ENCODE measurements at places on chromosomes 13 and 19.

- DNase-seq: no peak
These were observed 1.7 kb downstream of the RTN2 start for GRCh38 chr19:45495178-45495577.

- no peak for DNase-seq
These were observed 14.4 kb downstream of the CAPN12 start for GRCh38 chr19:38729653-38730469.

DNA sequence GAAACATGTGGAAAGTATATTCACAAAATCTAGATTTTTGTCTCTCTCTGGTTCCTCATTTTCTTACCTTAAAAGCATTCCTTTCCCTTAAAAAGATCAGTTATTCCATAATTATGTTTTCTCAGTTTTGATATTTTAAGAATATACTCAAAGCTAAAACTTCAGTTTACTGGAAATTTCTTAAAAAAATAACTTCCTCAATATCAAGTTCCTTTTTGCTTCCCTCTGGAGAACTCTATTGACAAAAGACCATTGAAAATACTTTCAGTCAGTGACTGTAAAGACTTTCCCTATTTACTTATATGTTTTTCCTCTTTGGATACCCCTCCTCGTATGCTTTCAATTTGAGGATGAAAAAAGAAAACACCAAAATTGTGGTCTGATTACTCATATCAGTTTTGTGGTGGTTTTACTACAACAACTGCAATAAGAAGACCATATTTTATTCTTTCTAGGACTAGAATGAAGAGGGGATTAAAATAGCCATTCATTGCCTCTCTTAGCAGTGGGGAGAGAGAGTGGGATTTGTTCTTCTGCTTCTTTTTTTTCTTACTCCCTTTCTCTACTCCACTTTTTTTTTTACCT, 113.2 kb downstream of the ESD start:
- DNase-seq: no peak

DNA sequence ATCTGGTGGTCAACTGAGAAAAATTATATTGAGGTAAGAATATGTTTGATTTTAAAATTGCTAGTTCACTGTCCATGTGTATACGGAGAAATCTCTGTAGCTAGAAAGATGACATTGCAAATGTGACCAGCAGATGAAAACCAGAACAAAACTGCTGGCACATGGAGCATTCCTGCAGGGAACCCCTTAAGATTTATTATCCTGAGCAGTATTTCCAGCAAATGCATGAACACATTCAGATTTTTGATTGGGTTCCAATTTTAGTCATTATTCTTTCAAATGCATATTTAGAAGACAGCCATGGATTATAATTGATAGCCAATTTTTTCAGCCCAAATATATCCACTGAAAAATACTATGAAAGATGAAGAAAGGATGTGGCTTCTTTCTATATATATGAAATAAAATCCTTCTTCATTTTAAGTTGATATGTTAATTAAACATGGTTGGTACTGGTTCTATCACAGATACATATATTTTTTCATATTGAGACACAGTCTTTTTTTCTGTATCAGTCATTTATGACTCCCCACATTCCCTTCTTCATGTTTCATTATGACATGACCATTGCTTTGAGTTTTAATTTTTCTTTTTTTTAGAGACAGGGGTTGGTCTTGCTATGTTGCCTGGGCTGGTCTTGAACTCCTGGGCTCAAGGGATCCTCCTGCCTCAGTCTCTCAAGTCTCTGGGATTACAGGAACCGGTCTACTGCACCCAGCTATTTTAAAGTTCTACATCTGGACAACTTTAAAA, 376.5 kb downstream of the KLF12 start:
- DNase-seq: no peak

DNA sequence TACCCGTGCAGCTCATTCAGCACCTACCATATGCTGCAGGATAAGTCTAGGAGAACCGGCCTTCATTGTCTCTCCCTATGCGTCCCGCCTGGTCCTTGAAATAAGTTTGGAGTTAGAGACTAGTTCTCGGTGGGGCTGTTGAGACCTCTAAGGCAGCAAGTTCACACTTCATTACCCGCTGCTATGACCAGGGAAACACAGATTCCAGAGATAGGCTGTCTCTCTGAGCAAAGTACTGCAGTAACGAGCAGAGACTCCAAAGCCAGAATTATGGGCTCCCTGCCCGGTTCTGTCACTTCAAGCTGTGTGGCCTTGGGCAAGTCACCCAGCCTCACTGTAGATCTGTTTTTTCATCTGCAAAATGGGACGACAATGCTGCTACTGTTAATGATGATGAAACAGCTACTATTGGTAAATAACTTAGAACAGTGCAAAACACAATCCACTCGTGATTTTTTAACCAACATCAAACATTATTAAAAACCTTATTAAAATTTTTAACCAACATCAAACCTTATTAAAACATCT, 184.1 kb downstream of the USP12 start:
- no peak for DNase-seq

- DNase-seq: no peak
These were observed 24.1 kb downstream of the MICU2 start for GRCh38 chr13:21579754-21580316.

- DNase-seq: no peak
These were observed 7.3 kb downstream of the GPR183 start for GRCh38 chr13:99299920-99300341.

- no peak for DNase-seq
These were observed 346.6 kb downstream of the RFC3 start for GRCh38 chr13:34164582-34164981.

Data from hypothalamus (tissue), 51 donors.